ENCODE measurements at places on chromosomes 4 and X.

- DNase-seq = no peak
Observed at GRCh38 chr4:87141428-87141827, 79.0 kb downstream of the KLHL8 start.

DNA sequence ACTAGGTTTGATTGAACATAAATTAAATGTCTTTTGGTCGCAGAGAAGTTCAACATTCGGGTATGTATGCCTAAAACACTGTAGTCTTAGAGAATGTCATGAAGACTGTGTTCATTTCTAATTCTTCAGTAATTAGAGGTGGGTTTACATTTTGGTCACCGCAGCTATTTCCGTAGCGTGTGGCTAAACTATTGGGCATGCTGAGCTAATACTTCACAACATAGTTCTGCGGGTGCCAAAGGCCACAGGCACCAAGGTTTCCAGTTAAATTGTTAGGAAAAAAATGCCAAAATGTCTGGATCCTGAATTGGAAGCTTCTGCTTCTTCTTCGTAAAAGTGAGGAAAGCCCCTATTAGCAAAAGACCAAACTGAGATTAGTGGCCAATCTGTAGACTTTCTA lies 25.1 kb downstream of the SMIM31 start:
- no peak for DNase-seq

- no peak for DNase-seq
Observed at GRCh38 chr4:76307660-76308014, 1.1 kb downstream of the STBD1 start.

- DNase-seq = no peak
Observed at GRCh38 chrX:5802391-5802790, 426.3 kb downstream of the NLGN4X start.

DNA sequence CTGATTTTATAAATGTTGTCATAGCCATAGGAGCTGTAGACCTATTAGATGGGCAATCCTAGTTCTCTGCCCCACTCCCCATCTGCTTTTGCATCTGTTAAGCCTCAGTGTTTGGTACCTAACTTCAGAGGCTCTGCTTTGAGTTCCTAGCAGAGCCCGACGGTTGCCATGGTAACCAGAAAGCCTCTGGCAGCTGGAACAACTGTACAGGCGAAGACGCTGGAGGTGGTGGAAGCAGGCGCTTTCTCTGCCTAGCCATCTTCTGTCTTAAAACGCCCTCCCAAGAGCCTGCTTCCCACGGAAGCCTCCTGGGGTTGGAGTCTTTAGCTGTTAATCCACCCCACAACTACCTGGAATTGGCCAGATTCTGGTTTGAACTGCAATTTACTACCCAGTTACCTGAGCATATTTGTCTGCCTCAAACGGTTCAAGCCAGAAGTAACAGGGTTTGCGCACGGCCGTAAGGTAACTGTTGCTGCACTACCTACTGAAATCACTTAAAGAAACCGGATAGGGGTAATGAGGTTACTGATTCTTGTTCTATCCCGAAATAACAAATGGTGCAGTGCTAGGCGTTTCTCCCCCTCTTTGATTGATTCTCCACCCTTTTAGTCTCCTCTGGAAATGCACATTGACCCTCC lies 1.0 kb upstream of the GABRG1 start:
- peak; percentile 45 for DNase-seq

- DNase-seq = no peak
Observed at GRCh38 chr4:610411-611261, 14.7 kb upstream of the PDE6B start.

DNA sequence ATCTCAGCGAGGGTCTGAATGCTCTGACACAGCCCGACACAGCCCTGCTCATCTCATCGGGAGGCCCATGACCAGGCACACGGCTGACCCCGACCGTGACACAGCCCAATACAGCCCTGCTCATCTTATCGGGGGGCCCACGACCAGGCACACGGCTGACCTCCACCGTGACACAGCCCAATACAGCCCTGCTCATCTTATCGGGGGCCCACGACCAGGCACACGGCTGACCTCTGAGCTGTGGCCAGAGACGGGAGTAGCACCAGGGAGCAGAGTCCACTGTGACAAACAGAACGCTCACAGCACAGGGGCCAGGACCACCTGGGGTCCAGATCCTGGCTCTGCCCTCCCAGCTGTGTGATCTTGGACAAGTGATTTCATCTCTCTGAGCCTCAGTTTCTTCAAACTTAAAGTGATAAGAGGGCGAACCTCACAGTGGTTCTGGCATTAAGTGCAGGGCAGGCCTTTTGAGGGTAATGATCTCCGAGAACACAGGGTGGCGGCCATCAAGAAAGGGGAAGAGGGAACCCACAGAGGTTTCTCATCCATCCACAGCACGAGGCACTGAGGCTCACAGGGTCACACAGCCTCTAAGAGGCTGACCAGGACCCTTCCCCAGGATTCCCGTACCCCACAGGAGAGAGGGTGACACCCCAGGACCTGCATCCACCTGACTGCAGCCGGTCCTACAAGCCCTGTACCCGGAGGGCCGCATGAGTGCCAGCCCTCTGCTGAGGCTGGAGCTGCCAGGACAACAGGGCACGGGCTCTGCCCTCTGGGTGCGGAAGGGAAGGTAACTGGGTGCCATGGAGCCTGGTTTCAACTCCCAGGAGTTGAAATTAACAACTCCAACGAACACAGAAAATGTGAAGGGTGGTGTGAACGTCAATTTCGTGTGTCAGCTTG lies 60.1 kb downstream of the WFS1 start:
- DNase-seq = no peak
